ENCODE measurements at places on chromosomes 7 and 10.

DNA sequence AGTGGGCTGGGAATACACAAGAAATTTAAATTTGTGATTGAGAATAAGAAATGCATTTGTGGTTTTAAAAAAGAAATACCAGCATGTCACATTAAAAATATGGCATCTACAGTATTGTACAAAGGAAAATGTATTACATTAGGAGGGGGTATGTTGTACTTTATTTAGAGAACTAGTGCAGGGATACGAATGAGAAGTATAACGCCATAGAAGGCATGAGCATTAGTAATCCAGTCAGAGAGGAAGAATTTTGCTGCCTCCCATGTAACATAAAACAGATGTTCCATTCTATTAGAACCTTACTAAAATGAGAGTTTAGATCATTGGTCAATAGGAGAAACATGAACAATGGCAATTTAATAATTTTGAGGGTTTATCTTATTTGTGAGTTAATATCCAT is 182.2 kb downstream of the ADK start:
- no peak for DNase-seq

DNA sequence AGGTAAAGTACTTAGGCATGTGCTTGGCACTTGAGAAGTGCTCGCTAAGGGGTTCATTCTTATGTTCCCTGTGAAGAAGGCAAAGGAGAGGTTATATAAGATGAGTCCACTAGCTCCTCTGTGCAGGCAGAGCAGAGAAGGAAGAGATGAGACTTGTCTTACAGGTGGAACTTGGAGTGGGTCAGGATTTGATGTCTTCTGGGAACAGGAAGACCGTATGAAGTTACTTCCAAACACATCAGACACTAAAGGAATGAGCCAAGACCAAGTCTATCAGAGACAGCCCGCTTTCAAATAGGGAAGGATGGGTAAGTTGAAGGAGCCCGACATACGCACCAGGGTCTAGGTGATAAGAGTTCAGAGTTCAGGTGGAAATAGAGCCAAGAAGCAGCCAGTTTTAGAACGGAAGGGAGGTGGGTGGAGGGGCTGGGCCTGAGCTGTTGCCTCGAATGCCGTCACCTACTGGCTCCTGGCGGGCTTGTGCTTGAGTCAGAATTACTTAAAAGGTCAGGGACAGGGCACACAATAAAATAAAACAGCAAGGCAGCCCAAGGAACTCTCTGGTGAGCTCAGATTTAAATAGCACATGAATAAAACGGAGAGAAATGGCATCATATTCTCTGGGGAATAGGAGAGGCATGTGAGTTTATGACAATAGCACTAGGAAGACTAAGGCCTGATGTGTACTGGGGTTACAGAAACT is 56.1 kb upstream of the GRB10 start:
- no peak for DNase-seq

- DNase-seq = no peak
Measured at GRCh38 chr7:87511510-87511909, 36.0 kb upstream of the ABCB4 start.

- no peak for DNase-seq
Measured at GRCh38 chr7:131903315-131903714, 346.9 kb upstream of the PODXL start.

GRCh38 chr10:11783558-11783865 is 39.6 kb upstream of the PROSER2 start:
- DNase-seq = peak; percentile 25

GRCh38 chr7:66055321-66055956 is 20.2 kb upstream of the ASL start:
- no peak for DNase-seq

GRCh38 chr10:113961182-113962031 is 82.3 kb upstream of the ADRB1 start:
- no peak for DNase-seq

GRCh38 chr10:32379318-32379949 is 32.5 kb upstream of the EPC1 start:
- DNase-seq = peak; percentile 50

GRCh38 chr7:47421456-47421855 is 160.5 kb downstream of the TNS3 start:
- DNase-seq = no peak

DNA sequence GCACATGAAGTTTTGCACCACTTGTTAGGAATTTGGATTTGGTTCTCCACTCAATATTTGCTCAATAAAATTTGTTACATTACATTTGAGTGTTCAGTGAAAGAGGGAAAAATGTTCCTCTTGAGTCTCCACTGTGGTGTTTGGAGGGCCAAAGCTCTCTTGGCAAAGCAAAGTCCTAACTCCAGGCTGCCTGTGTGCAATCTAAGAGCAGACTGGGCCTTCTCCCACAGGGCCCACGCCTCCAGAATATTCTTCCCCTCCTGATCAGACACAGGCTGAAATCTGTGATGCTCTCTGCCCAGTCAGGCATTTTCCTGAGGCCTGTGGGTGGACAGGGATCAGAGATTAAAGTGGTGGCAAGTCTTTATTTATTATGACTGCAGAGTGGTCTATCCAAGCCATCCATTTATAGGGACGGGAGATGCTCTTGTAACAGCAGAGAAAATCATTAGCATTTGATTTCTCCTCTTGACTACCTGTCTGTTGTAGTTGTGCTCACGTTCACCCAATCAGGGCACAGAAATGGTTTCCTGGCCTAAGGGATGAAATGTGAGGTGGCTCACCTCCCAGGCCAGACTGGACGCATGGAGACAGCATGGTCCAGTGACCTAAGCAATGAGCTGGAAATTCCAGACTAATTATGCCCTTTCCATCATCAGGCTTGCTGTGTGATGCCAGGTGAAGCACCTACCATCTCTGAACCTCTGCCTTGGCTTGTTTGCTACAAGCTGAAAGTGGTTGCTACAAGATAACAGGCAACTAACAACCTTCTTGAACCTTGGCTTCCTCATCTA is 147.1 kb upstream of the NRBF2 start:
- DNase-seq = no peak

DNA sequence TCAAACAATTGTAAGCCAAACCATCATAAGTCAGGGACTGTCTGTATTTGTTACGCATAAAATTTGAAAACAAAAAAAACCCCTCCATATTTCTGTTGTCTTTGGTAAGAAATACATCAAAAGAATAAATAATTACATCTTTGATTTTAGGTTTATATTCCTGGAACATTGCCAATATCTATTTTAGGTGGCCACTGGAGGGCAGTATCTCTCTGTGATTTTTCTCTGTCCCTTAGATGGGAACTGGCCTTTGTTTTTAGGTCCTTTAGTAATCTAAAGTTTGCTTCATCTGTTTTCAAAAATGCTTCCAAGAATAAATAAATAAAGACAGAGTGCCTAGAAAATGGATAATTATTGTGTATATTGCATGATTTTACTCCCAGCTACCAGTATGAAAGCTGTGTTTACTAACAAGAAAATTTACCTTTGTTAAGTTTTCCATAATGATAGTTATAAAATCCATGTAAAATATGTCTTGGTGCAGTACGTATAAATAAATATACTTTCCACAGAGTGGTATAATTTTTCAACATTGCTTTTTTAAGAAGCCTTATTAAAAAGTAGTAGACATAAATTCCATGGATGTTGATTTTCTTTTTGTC is 64.2 kb downstream of the PHYHIPL start:
- peak; percentile 16 for DNase-seq

- DNase-seq = no peak
Measured at GRCh38 chr10:30490289-30491000, 56.5 kb downstream of the MAP3K8 start.

DNA sequence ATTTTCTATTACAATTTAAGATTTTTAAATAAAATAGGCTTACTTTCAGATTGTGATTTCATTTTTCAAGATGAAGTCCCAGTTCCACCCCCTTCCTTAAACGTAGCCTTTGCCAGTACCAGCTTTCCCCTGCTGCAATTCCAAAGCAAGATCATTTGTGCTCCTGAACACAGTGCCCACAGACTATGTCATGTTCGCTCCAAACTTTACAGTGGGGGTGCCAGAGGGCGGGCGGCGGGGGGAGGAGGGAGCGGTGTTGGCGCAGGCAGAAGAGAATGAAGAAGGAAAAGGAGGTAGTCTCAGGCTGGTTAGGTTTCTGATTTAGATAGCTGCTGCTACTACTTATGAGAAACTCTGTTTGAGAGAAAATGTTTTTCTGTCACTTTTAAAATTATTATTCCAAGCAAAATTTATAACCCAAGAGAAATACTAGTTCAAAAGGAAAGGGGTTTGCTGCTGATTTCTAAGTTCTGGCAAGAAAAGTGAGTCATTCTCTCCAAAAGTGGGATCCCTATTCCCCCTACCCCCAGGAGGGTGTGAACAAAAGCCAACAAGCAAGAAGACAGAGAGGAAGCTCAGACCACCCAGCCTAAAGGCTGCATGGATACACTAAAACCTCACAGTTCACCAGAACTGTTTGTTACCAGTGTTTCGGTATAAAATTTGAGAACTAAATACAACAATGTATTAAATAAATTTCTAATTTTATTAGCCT is 109.6 kb downstream of the SRPK2 start:
- no peak for DNase-seq

- DNase-seq = peak; percentile 59
Measured at GRCh38 chr7:48083114-48083830, 5.8 kb upstream of the UPP1 start.

GRCh38 chr7:117024811-117025210 is 71.5 kb downstream of the ST7 start:
- no peak for DNase-seq

DNA sequence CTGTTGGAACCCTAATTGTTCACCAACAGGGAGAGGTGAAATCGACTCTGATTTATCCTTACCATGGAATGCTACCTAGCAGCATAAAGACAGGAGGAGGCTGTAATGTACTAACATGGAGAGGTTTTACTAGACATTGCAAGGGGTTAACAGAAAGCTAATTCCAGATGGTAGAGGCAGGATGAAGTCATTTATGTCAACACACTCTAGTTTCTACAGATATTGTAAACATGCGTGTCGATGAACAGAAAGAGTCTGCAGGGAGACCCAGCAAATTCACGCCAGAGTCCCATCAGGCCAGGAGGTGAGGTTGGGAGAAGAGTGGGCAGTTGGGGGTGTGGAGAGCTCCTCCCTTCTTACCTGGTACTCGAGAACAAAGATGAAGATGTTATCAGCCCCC is 7.0 kb downstream of the NPC1L1 start:
- no peak for DNase-seq

- DNase-seq = no peak
Measured at GRCh38 chr7:157930441-157930840, 593.6 kb downstream of the DNAJB6 start.

- DNase-seq = no peak
Measured at GRCh38 chr10:126294451-126294850, 93.8 kb downstream of the ADAM12 start.

DNA sequence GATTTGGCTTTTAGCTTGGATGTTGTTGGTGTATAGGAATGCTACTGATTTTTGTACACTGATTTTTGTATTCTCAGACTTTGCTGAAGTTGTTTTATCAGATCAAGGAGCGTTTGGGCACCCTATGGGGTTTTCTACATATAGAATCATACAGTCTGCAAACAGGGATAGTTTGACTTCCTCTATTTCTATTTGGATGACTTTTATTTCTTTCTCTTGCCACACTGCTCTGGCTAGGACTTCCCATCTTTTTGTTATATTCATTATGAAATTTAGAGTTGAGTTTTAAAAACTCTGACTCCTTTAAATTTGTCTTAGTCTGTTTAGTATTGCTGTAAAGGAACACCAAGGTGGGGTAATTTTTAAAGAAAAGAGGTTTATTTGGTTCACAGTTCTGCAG is 4.7 kb downstream of the ZNF786 start:
- DNase-seq = no peak
